Motor neuron (in vitro differentiated cells): ENCODE measurements at places on chromosomes 5 and 9. TPM values are rescaled to one million over a fixed set of nuclear protein-coding genes. Genes with fewer than 3 reads are reported as not detected.
A peak's percentile ranks its signal among the peaks of the same experiment; 100 is the strongest.

Gene GCNT4
- total RNA-seq, result 2.5 and 2.9 TPM in 2 replicates

Gene RELL2
- 14.6 and 15.2 TPM in 2 replicates for total RNA-seq

Gene PCDHGA4
- 0.64 and 0.67 TPM in 2 replicates for total RNA-seq

Gene TAS2R1
- total RNA-seq, result 0.33 and 0.73 TPM in 2 replicates

Gene GGTA1
- 0.13 and 1.1 TPM in 2 replicates for total RNA-seq

Gene SPATA31E1
- total RNA-seq, result 0.29 and 0.41 TPM in 2 replicates

Gene SEPTIN8
- 37.3 and 76.7 TPM in 2 replicates for total RNA-seq

Gene SEMA5A
- total RNA-seq, result 0.78 and 1.1 TPM in 2 replicates

Gene LIFR
- 285 and 338 TPM in 2 replicates for total RNA-seq

Gene FABP6
- total RNA-seq, result not detected in 2 replicates

Gene FRMD3
- 3.8 and 4.7 TPM in 2 replicates for total RNA-seq

Gene JADE2
- total RNA-seq, result 2.7 and 4.3 TPM in 2 replicates

Gene THOC3
- 69.3 and 73.5 TPM in 2 replicates for total RNA-seq

Gene LCN9
- 0.63 and 0.81 TPM in 2 replicates for total RNA-seq

Gene PTGES2
- total RNA-seq, result 41.2 and 43.8 TPM in 2 replicates

- ATAC-seq, result peak; percentile 99
Measured at GRCh38 chr5:83076742-83077661, at the start of the genes TMEM167A and XRCC4. TMEM167A (minus strand) TSS chr5:83077394; CDS start chr5:83077323, 71 bp downstream. XRCC4 (plus strand) TSS chr5:83077547; CDS start chr5:83104920, 27,373 bp downstream.

GRCh38 chr9:93874242-93874641, 80.9 kb downstream of the BARX1 start:
- no peak for ATAC-seq

DNA sequence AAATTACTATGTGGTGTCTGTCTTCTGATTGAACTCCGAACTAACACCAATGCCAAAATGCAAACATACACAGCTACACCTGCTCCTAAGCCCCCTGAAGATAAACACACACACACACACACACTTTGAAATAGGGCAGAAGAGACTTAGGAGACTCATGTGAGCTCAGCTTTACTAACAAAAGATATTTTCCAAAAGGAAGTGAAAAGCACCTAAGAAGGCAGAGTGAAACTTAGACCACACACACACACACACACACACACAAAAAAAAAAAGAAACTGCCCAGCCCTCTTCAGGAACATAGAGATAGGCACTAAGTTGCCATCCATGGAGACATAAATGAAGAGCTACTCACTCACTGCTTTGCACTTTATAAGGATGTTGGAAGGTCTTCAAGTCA, 45.2 kb upstream of the APC start:
- ATAC-seq, result no peak

- no peak for ATAC-seq
Measured at GRCh38 chr9:5650356-5651105, 21.6 kb downstream of the RIC1 start.

DNA sequence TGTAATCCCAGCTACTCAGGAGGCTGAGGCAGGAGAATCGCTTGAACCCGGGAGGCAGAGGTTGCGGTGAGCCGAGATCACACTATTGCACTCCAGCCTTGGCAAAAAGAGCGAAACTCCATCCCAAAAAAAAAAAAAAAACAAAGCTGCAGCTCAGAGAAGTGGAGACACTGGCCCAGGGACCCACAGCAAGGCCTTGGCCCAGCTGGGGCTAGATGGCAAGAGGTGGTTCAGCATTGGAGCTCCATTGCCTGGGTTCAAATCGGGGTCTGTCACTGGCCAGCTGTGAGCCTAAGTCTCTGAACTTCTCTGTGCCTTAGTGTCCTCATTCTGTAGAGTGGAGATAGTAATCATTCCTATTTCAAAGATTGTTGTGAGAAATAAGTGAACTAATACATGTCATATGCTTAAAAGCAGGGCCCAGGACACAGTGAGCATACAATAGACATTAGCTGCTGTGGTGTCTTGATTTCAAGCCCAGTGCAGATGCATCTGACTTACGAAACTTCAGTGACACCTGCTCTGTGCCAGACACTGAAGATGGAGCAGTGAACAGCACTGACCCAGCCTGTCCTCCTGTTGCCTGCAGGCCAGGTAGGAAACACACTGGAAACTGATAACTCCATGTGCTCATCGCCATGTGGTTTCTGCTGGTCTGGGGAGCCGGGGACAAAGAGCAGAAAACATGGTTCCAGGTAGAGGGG, 127.7 kb downstream of the C9orf50 start:
- no peak for ATAC-seq

- peak; percentile 67 for ATAC-seq
Measured at GRCh38 chr9:129413537-129414376, 207.1 kb downstream of the C9orf50 start.

- no peak for ATAC-seq
Measured at GRCh38 chr5:160134332-160134731, 15.1 kb upstream of the PWWP2A start.

DNA sequence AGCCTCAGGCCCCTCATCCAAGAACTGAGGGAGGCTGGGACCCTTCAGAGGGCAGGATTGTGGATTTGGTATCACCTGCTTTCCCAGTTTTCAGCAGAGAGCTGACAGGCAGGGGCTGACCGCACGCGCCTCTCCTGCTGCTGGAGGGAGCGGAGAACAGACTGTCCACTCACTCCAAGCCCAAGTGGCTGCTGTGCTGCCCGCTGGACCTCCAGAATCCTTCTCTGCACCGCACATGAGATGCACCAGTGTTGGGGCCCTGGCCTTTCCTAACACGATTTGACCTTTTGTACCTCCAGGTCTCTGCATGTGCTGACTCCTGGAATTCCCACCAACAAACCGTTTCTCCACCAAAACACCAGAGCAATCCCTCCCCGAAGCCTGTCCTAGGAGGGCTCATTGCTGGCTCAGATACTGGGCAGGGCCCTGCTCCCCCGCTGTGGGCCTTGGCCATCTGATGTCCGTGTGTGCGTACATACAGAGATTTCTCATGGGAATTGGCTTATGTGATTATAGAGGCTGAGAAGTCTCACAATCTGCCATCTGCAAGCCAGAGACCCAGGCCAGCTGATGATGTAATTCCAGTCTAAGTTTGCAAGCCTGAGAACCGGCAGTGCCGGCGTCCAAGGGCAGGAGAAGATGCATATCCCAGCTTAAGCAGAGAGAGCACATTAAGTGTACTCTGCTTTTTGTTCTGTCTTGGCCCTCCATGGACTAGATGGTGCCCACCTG, 141.7 kb downstream of the GADD45G start:
- peak; percentile 82 for ATAC-seq

- ATAC-seq, result no peak
Measured at GRCh38 chr5:81751836-81752643, 1.1 kb upstream of the SSBP2 start.

DNA sequence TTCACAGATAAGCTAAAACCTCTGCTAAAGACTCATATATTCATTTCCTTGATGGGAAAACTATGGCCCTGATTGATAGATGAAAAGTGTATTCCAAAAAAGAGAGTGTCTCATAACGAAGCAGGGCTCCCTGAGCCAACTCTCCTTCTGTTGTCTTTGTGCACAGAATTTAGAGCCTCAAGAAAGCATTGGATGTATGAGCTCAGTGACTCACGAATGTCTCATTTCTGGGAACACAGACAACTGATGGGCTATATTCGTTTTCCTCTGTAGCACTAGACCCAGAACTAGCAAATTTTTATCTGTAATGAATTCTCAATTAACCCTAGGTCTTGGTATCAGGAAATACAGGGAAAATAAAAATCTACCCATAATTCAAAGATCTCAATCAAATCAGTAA, 88.4 kb downstream of the LMNB1 start:
- ATAC-seq, result peak; percentile 5

DNA sequence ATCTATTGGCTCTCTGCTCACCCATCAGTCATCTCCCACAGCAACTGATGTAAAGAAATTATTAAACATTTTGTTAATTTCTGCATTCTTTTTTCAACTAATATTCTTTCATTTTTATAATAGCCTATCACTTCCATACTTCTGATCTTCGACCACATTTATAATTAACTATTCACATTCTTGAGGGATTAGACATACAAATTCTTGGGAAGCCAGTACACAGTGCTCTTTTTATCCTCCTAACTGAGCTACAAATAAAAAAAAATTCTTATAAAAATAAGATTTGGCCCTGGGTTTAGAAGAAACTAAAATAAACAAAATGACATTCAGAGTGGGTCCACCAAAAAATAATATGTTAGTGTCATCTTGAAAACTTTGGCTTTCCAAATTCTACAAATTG, 103.7 kb upstream of the ITGA1 start:
- ATAC-seq, result no peak

- no peak for ATAC-seq
Measured at GRCh38 chr9:14958989-14959388, 48.8 kb upstream of the FREM1 start.

GRCh38 chr9:77605449-77606220, 42.5 kb downstream of the GNA14 start:
- ATAC-seq, result no peak

DNA sequence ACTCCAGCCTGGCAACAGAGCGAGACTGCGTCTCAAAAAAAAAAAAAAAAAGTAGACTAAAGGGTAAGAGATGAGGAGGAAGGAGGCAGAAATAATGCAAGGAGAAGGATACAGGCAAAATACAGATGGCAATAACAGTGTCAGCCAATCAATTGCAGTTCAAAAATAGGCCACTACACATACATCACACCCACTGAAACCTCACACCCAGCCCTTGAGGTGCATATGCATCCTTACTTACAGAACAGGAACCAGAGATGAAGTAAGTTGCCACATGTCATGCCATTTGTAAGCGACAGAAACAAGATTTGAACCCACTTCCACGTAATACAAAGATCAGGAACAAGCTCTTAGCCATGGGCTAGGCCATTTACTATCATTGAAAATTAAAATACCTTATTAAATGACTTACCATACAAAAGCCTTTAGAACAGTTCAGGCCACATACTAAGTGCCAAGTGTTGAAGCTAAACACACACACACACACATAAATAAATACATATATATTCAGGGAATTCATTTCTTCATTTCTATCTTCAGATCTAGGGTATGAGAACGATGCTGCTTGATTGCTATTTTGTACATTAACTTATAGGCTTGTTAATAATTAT, 98.4 kb downstream of the FNBP1 start:
- ATAC-seq, result no peak

DNA sequence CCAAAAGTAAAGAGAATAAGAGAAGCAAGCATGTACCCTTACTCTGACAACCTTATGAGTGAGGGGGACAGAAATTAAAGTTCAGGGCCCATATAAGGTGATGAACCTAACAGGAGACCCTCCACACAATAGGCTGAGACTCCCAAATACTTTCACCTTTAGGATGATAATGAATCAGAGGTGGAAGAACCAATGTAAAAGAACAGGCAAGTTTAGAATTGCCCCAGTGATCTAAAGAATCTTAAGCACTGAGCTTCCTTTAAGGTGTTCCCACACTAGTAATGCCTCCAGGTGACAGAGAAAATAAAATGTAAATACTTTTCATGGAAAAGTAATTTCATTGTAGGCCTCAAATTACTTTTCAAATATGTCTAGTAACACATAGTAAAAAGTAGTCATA, 8.2 kb upstream of the FAM151B start:
- no peak for ATAC-seq

- ATAC-seq, result no peak
Measured at GRCh38 chr5:169721771-169722170, 84.7 kb downstream of the DOCK2 start.

- ATAC-seq, result no peak
Measured at GRCh38 chr5:149747833-149748366, 17.8 kb downstream of the PPARGC1B start.

DNA sequence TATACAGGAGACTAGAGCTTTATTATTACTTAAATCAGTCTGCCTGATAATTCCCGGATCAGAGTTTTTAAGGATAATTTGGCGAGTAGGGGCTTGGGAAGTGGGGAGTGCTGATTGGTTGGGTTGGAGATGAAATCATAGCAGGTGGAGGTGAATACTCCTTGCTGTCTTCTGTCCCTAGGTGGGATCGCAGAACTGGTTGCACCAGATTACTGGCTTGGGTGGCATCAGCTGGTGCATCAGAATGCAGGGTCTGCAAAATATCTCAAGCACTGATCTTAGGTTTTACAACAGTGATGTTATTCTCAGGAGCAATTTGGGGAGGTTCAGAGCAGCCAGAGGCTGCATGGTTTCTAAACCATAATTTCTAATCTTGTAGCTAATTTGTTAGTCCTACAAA, 68.1 kb downstream of the KIF4B start:
- ATAC-seq, result no peak

- ATAC-seq, result no peak
Measured at GRCh38 chr9:121772600-121773285, 121.3 kb downstream of the DAB2IP start.

DNA sequence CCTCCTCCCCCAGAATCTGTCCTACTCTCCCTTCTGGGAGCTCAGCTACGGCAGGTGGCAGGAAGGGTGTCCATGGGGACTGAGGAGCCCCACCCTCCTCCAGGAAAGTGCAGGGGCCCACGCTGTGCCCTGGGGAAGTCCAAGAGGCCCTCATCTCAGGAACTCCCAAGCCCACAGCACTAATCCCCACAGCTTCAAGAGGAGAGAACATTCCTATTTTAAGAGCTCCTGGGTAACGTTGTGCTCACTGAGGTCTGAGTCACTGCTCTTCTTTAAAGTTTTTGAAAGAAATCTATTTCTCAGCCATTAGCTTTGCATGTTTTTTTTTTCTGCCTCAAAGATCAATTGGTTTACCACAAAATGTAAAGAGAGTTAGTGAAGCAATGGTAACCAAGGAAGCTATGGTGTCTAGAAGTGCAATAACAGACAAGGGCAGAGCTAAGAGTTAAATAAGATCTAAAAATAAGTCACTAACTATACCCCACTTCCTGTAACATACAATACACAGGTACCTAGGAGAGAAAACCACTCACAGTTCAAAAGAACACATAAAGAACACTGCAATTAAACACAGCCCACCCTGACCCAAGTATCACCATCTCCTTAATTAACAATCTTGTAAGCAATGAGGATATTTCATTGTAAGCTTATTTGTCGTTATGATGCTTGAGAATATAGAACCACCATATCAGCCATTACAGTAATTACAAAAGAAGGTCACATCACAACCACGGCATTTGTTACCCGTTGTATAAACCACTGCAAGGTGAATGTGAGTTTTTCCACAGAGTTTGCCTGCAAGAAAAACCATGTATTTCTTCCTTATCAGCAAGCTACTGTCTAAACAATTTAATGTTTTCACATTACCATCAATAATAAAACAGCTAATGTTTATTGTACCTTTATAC, 382.3 kb upstream of the SLC30A5 start:
- ATAC-seq, result peak; percentile 63

- ATAC-seq, result peak; percentile 39
Measured at GRCh38 chr5:133612249-133612860, at the start of gene FSTL4. FSTL4 (minus strand) TSS chr5:133612541.

- ATAC-seq, result no peak
Measured at GRCh38 chr9:123263227-123263626, 5.2 kb downstream of the STRBP start.

DNA sequence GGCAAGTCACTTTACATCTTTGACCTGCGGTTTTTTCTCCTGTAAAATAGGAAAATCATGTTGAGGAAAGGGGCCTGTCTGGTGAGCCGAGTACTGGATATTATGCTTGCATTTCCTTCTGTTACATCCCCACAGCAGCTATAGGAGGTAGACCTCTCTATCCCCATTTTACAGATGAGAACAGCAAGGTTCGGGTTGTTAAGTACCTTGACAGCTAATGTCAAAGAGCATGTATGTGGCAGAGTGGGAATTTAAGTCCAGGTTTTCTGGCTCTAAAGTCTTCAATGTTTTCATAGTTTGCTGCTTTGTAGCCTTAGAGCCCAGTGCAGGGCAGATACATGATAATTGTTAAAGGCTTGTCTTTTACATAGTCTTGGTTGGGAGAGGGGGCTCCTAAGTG, 2.8 kb downstream of the TMEM268 start:
- ATAC-seq, result no peak

- ATAC-seq, result no peak
Measured at GRCh38 chr9:132230605-132231004, 68.7 kb downstream of the NTNG2 start.
